ENCODE measurements at places on chromosomes 6 and 20.

- DNase-seq, result no peak
Observed at GRCh38 chr6:127496471-127496870, 22.7 kb downstream of the MTCL3 start.

DNA sequence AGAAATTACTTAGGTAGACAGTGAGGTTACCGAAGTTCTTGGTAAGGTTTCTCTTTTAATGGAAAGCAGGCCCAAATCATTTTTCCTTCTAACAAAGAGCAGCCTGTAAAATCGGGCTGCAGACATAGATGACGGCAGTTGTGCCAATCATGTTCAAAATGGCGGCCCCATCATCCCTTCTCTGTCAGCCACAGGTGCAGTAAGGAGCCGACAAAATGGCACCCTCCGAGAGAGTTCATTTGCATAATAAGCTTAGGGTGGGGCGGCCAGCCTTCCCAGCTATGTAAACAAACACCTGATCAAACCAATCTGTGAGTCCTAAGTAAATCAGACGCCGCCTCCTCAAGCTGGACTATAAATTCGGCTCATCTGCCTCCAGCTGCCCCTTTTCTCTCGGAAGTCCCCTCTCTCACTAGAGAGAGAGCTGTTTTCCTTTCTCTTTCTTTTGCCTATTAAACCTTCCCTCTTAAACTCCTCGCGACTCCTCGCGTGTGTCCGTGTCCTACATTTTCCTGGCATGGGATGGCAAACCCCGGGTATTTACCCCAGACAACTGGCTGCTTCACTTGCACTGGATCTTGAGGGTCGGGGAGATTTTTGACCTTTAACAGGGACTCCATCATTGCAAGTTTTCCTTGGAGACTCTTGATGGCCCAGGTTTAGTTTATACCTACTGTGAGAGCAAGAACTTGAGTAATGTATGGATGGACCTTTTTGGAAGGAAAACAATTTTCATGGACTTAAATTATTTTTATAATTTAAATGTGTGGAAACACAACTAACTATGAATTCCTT lies 8.9 kb upstream of the DDR1 start:
- no peak for DNase-seq

- DNase-seq, result no peak
Observed at GRCh38 chr20:44050925-44051660, 135.9 kb downstream of the JPH2 start.

GRCh38 chr6:119881416-119881815 lies 531.9 kb upstream of the MAN1A1 start:
- no peak for DNase-seq

DNA sequence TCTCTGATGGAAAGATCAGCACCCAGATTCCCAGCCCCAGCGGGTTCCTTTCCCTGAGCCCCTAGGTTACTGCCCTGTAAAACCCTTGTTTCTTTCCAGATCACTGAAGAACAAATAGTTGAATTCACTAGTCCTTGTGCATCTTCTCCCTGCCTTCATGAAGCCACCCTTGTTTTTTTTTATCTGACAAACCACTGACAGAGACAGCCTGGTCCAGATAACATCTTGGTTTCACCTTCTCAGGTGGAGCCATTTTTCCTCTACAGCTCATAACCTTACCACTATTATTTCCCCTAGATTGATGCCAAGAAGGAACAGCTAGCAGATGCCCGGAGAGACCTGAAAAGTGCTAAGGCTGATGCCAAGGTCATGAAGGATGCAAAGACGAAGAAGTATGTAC lies 15.9 kb upstream of the PLCG1 start:
- no peak for DNase-seq

DNA sequence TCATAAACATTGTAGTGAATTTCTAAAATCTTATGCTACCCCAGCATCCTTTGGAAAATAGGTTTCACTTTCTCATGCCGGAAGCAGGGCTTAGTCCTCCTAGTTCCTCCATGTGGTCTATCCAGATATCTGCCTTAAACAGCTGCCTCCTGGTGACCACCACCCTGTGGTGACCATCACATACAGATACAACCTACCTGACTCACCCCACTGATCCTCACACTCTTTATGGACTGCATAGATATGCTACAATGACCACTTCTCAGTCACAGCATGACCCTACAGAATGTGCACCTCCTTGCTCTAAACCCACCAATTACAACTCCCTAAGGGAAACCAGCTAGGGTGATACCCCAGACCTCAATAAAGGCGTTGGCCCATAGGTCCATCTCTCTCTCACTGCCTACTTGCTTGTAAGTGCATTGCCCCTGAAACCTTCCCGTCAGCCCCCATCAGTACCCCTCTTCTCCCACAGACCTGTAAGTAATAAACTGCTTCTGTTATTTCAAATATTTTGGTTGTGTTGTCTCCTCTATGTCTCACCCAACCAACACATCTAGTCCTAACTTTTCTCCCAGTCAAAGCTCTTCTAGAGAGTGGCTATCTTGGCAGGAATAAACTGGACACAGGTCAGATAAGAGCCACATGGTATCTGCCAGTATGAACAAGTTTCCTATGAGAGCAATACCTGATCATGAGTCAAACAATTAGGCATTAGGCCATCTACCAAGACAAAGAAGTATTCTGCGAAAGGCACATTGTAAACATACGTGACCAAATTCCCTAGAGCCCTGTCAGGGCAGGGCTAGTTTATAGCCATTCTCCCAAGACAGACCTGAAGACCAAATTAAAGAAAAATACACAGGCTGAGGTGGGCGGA lies 39.4 kb upstream of the PLEKHG1 start:
- no peak for DNase-seq

DNA sequence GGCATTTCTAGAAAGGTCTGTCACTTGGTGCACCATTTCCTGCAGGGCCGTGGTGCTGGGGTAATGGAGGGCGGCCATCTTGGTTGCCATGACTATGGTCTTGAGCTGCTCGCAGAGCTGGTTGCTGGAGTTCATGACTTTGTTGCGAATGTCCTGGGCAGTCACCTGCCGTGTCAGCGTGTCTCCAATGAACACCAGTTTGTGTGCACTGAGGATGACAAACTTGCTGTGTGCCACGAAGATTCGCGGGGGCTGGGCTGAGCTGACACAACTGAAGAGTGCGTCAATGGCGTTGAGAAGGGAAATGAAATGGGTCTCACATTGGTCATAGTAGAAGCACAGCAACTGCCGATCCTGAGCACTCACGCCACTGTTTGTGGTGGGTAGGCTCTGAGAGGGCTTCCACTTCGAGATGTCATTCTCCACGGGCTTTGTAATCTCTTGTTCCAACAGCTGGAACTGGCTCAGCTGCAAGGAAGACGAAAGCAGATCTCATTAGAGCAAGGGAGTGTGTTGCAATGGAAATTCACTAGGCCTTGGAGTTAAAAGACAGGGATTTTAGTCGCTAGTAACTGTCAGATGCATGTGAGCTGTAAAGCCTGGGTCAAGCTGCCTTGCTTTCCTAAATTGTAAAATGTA lies 47.1 kb downstream of the NEDD9 start:
- no peak for DNase-seq

DNA sequence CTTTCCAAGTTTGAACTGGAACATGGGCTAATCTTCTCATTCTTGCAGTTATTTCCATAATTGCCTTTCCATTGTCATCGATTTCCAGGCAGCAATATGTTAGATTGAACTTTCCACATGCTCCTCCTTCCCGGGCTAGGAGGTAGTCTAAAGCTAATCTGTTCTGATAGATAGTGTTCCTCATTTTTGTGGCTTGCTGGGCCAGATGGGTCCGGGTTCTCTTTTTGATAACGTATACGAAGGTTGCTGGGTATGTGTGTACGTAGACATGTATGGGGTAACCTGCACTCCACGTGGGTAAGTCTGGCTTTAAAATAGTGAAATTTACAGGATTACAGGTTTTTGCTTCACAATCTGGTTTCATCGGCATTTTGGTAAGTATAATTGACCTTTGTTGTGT lies 14.0 kb upstream of the GMPR start:
- DNase-seq, result no peak

- DNase-seq, result no peak
Observed at GRCh38 chr6:140027219-140027618, 652.8 kb upstream of the CITED2 start.

- DNase-seq, result no peak
Observed at GRCh38 chr20:10065154-10065833, 30.5 kb downstream of the ANKEF1 start.

GRCh38 chr6:131062241-131063027 lies 611 bp downstream of the EPB41L2 start:
- DNase-seq, result no peak

DNA sequence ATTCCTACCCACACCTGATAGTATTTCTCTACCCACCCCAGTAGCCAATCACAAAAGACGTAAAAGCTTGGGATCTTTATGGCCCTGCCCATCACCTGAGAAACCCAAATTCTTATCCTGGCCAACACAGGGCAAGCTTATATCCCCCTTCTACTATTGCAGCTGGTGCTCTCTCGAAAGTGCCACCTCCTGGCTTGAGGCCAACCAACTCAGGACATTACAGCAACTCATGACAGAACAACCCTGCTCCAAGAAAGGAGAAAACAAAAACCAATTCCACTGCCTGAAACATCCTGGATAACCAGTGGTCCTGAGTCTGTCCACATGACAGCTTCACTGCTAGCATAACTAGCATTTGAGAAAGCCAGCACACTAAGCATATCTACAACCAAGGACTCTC lies 97.9 kb downstream of the CFAP61 start:
- no peak for DNase-seq

- no peak for DNase-seq
Observed at GRCh38 chr20:48653706-48654051, 174.1 kb downstream of the PREX1 start.

DNA sequence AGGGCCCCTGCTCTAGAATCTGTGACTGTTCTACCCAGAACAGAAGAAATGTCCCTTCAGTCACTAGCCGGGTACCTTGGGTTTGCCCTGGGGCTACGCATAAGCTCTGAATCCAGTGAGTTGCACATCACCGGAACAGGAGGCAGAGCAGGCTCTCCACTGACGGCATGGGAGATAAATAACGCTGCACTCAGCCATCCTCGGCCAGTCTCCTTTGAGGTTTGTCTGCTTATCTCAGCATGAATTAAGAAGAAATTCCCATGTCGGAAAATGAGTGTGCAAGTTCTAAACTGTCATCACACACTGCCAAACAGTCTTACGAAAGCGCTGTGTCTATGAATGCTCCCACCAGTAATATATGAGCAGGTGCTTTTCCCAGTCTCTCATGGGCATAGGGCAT lies 90.8 kb downstream of the FAM50B start:
- no peak for DNase-seq

DNA sequence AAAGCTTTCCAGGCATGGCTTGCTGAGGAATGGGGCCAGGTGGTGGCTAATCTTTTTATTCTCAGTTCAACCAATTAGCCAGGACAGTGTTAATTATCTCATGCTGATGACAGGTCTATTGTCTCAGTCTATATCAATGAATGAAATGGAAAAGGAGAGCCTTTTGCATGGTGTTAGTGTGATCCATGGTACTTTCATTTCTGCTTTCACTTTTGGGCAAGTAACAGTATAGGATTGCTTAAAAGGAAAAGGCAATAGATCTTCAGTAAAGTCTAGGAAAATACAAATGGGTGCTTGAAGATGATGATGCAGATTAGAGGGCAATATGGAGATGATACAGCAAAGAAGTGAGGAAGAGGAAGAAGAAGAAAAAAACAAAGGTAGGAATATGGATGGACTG lies 430.3 kb downstream of the TFAP2A start:
- no peak for DNase-seq

- DNase-seq, result no peak
Observed at GRCh38 chr6:87714093-87714842, 12.2 kb upstream of the AKIRIN2 start.

- DNase-seq, result no peak
Observed at GRCh38 chr20:19688031-19688806, 69.8 kb upstream of the RIN2 start.

- no peak for DNase-seq
Observed at GRCh38 chr20:38311491-38311890, 7.5 kb downstream of the BPI start.

GRCh38 chr6:109406196-109406595 lies 23.9 kb upstream of the CD164 start:
- no peak for DNase-seq

- no peak for DNase-seq
Observed at GRCh38 chr6:149060300-149060984, 257.1 kb upstream of the TAB2 start.

DNA sequence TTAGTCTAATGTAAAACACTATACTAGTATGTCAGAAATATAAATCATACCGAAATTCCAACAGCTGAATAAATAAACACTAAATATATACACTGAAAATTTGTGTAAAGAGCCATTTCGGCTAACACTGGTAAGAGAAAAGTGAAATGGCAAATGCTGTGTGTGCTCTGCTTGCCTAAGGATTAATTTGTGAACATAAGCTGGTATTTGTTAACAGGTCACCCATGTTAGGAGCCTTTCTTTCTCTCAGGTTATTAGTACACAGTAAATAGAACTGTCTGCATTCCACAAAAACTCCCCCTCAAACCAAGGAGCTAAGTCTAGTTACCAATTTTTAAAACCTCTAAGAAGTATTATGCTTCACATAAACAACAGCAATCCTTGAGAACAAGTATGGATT lies 27.0 kb downstream of the ELOVL5 start:
- no peak for DNase-seq

- DNase-seq, result no peak
Observed at GRCh38 chr6:123203928-123204327, 207.9 kb downstream of the CLVS2 start.

DNA sequence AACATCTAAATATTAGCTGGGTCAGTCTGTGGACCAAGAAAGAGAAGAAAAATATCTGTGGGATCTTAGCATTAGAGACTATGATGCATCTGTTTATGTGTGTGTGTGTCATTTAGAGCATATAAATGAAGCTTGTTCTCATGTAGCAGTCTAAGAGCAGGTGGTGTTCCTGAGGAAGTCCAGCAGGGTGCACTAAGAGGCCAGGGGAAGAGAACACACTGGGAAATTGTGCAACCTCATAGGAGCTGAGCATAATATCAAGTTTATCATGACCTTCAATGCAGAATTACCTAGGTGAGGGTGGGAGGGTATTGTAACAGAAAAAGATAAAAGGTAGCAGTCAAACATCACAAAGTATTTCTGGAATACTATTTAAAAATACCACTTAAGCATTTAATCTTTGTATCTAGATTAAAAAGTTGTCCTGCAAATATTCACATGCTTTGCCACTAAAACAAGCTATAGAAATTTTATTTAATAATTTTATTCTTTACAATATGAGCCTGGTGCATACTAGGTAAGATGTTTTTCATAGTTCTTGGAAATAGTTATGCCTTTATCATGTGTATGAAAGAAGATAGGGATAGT lies 80.5 kb downstream of the SMPDL3A start:
- DNase-seq, result no peak

GRCh38 chr20:48180024-48180423 lies 394.7 kb upstream of the SULF2 start:
- no peak for DNase-seq

DNA sequence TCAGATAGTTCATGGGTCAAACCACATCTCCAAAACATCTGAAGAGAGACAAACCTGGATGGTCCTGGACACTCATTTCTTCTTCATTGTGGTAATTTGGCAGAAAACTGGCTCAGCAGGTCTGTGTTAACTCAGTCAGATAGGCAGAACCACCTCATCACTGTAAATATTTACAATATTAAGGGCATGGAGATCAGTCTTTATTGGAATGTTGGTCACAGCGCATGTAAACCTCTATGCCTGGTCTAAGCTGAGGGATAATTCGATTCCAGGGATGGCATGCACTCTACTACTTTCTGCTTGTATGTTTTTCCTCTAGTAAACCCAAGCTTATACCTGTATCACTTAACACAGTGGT lies 4.0 kb upstream of the TBC1D7 start:
- no peak for DNase-seq
